Anterior cingulate cortex (tissue), 58 donors: ENCODE measurements at places on chromosomes 7 and 10.
A peak's percentile ranks its signal among the peaks of the same experiment; 100 is the strongest.

DNA sequence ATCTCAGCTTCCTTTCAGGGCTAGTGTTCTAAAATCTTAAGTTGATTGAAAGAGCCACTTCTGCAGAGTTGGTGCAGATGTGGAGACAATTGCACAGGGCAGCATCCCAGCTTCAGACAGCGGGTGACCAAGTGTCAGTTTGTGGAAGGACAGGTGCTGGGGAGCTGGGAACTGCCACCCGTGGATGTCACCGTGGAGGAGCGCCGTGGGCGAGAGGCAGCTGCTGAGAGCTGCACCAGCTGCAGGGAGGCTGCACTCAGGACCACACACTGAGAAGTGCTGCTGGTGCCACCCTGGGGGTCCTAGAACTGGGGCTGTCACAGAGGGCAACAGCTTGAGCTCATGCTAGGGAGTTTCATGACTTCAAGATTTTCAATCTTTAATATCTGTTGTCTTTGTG, 543.0 kb upstream of the FZD8 start:
- DNase-seq, result no peak

GRCh38 chr10:79585870-79586527, 24.7 kb upstream of the SFTPA1 start:
- no peak for DNase-seq

- no peak for DNase-seq
Measured at GRCh38 chr7:131546583-131547141, 9.8 kb downstream of the PODXL start.

DNA sequence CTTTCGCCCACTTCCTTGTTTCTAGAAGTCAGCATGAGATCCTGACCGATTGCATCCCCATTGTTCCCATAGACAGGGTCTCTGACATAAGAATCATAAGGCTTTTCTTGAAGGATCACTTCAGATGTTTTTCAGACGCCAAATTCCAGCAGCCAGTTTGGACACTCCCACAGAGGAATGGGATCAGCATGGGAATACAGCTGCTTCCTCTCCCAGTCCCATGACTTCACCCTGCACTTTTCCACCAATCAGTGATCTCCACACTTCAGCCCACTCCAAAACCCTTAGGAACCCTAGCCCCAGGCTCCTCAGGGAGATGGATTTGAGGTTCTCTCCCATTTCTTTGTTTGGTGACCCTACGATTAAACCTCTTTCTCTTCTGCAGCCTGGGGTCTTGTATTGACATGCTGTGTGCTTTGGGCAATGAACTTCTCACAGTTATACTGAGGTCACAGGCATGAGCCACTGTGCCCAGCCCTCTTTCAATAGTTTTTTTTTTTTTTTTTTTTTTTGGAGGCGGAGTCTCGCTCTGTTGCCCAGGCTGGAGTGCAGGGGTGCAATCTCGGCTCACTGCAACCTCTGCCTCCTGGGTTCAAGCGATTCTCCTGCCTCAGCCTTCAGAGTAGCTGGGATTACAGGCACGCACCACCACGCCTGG, 52.8 kb upstream of the CHST3 start:
- DNase-seq, result no peak

DNA sequence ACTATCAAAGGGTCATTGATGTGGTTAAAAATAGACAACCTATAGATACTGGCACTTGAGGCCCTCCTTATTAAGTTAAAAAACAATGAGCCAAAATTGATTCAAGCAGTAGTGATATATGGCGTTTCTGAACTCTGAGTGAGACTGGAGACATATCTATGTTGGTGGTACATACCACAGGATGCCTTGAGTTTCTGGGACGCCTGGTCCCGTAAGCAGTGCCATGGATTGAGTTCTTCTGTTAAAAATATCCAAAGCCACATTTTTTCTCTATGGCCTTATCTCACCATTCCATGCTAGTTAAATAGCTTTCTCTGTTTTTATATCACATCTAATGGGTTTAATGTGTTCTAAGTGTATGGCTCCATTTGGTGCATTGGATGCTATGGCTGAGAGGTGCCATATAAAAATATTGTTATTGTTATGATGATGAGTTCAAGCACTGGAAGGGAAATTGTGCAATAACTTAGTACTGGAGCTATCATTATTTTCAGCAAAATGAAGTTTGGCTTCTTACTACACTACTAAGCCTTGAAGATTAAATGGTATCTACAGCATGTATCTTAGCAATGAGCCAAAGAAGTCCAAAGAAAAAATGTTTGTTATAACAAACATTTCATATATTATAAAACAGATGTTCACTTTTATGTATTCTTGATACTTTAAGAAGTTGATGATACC, 713.9 kb downstream of the SUGCT start:
- DNase-seq, result no peak

- DNase-seq, result no peak
Measured at GRCh38 chr10:93501650-93502049, 5.2 kb downstream of the CEP55 start.

DNA sequence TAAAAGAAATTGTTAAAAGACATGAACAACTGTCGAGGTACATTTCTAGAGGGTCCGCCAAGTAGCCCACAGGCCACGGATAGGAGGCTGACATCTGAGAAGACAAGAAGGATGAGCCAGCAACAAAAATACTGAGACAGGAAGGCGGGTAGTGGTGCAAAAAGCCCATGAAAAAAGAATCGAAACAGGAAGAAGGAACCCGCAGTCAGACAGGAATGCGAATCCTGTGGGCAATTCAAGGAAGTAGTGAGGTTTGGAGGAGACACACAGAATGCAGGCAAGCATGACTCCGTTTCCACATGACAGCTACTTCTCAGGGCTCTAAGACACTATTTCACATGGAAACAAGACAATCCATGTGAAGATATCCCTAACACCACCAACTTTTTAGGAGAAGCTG, 125.2 kb downstream of the DOCK4 start:
- peak; percentile 28 for DNase-seq

- no peak for DNase-seq
Measured at GRCh38 chr10:24465891-24466818, 257.2 kb downstream of the KIAA1217 start.

DNA sequence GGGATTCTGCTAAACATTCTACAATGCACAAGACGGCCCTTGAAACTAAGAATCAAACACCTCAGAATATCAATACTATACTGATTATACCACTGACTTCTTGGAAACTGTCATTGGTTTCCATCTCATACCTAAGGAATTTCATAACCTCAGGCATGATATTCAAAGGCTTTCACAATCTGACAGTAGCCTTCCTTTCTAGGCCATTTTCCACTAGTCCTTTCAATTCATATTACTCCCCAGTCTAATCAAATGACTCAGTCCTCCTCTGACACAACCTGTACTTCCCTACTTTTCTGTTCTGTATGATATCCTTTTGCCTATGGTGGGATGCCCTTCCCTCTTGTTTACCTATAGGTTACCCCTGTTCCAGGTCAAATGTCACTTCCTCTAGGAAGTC, 48.3 kb downstream of the CSTF2T start:
- DNase-seq, result no peak

GRCh38 chr7:55449205-55449991, 84.3 kb downstream of the LANCL2 start:
- no peak for DNase-seq

DNA sequence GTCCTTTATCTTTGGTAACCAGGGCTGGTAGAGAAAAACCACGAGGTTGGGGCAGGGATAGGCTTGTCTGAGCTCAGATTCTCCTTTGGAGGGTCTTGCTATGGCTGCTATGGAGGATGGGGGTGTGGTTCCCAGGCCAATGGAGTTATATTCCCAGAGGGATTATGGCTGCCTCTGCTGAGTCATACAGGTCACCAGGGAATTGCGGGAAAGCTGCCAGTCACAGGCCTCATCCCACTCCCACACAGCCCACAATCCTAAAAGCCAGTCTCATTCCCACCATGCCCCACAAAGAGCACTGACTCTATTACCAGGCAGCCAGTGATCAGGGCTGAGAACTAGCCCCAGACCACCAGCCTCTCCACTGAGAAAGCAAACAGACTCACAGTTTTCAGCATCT, 316.6 kb upstream of the TMEM229A start:
- DNase-seq, result no peak

DNA sequence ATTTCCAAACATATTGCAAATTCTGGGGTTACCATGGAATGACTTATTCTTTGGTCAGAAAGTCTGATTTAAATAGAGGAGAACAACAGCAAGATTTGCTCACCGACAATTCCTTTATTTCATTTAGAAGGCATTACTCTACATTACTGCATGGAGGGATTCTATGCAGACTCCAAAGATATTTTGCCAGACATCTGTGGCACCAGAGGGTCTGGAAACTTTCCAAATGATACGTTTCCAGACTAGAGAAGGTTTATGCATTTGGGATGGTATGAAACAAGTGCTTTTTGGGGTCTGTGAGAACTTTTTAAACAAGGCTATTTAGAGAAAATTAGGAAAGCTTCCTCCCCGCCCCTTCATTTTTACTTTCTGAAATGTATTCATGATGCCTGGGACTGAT, 125.3 kb downstream of the SAMD9 start:
- DNase-seq, result no peak

DNA sequence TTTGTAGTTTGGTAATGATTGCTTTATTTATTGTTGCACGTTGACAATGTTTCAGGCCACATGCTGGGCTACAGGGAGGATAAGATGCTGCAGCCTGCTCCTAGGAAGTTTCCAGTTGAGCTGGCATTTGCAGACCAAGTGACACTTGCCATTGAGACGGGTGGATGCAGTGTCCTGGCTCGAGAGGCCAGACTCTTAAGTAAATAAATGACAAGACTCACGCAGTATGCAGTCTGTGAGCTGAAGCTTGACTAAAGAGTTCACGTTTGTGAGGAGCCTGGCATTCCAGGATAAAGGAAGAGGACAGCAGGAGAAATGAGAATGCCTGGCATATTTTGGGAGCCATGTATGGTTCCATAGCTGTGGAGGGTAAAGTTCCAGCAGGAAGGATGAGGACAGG, 105.8 kb downstream of the BAMBI start:
- DNase-seq, result no peak

- no peak for DNase-seq
Measured at GRCh38 chr10:117345143-117345542, 30.1 kb downstream of the PDZD8 start.

DNA sequence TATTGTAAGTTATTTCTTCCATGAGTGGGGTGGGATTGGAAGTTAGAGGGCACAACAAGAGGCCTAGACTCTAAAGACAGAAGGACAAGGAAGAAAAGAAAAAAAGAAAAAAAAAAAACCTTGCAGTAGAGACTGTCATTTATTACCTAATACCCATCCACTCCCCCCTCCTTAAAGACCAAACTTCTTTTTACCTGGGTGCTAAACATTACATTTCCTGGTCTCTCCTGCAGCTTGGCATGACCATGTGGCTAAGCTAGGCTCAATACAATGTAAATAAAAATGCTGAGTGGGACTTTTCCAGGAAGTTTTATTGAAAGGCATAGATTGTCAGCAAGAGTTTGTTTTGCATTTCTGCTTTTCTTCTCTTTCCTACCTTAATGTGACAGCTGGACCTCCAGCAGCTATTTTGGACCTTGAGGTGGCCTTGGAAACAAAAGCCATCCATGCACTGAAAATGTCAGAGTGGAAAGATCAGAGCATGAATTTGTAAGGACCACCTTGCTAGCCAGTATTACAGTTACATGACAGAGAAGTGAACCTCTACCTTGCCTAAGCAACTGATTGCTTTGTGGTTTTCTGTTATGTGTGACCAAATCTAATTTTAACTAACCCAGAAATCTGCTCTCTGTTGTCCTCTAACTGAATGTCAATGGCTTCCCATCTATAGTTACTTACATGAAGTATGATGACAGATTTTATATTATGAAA, 81.3 kb upstream of the SFMBT2 start:
- DNase-seq, result no peak

- no peak for DNase-seq
Measured at GRCh38 chr10:77195101-77195500, 442.5 kb downstream of the KCNMA1 start.

GRCh38 chr10:28769091-28769604, 91.8 kb downstream of the BAMBI start:
- no peak for DNase-seq

DNA sequence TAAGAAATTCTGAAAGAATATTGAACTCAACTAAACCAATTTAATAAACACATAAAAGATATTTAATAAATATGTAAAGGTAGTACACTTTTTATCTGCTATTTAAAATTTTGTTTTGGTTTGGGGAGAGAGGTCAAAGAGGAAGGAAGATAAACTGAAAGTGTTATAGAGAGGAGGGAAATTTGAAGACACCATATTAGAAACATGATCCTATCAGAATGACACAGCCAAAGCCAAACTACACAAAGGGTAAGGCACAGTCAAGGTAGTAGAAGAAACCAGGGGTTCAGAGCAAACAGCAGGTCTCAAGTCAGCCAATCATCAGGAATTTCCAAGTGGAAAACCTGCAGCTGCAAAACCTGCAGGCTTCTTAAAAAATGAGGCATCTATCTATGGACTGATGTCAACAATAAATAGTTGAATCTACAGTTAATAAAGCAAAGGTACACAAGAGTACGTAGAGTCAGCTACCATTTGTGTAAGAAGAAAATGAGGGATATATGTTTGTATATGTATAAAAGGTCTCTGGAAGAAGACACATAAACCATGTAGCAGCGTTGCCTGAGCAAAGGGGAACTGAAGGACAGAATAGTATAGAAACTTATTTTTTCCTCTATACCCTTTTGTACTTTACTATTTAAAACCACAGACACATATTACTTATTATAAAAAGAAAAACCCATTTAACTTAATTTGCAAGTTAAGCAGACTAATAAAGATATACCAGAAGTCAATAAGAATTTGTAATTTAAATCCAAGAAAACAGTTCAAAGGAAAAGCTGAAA, 10.0 kb downstream of the ZNF800 start:
- DNase-seq, result no peak

- DNase-seq, result no peak
Measured at GRCh38 chr7:4713183-4713784, 31.2 kb downstream of the FOXK1 start.

DNA sequence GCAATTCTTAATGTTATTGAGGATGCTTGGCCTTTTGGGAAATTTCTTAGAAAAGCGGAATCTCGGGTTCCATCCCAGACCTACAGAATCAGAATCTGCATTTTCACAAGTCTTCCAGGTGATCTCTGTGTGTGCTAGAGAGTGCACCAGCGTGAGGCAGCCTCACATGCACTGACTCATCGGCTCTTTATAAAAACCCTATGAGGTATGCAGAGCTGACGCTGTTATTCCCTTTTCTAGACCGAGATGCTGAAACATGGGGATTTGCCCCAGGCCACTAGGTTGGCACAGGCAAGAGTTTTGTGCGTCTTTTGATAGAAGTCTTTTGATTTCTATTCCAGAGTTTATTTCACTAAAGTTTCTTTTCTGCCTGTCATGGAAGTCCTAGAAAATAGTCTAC, 61.2 kb downstream of the CDCA7L start:
- DNase-seq, result no peak

- DNase-seq, result peak; percentile 17
Measured at GRCh38 chr7:26657686-26658388, 206.6 kb downstream of the SKAP2 start.

- peak; percentile 28 for DNase-seq
Measured at GRCh38 chr7:103538964-103539709, 93.1 kb upstream of the SLC26A5 start.

GRCh38 chr7:45703911-45704682, 129.9 kb downstream of the ADCY1 start:
- DNase-seq, result no peak

- no peak for DNase-seq
Measured at GRCh38 chr7:124808206-124808605, 42.6 kb upstream of the GPR37 start.
